ENCODE measurements at places on chromosomes 7 and 10.

DNA sequence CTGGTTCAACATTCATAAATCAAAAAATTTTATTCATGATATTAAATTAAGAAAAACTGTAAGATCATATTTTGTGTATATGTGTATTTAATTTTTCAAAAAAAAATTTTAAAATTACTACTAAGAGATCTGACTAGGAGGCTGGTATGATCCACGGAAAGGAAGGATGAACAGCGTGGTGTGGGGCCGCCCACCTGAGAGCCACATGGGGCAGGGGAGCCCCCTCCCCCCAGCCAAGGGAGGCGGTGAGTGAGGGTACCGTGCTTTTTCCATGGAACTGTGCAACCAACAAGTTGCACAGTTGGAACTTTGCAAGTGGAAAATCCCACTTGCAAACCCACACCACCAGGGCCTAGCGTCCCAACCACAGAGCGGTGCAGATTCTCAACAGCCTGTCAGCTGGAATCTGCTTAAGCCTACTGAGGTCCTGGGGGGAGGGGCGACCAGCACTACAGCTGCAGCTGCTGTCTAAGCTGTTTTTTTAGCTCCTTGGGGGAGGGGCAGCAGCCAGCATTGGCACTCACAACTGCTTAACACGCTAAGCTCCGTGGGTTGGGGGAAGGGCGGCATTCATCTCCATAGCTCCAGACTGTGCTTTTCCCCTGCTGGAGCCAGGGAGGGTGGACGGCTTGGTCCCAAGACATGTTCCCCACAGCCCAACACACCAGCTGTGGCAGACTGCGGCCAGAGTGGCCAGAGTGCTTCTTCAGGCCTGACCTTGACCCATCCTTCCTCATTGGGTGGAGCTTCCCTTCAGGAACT, 94.2 kb upstream of the IGFBP3 start:
- DNase-seq = no peak

DNA sequence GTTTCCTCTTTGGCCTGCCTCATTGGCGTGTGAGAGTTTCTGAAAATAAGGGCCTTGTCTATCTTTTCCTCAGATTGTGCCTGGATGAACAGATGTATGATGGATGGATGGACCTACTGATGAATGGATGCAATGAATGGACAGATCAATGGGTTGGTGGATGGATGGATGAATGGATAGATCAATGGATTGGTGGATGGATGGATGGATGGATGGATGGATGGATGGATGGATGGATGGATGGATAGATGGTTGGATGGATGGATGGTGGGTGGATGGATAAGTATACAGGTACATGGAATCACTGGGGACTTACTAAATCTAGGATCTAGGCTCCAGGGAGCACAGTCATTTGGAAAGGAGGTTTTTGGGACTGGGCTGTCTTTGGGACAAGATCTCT, 331.9 kb downstream of the GRID1 start:
- DNase-seq = no peak

- peak; percentile 49 for DNase-seq
Measured at GRCh38 chr7:69237541-69237940, 360.7 kb upstream of the AUTS2 start.

- DNase-seq = no peak
Measured at GRCh38 chr7:86931439-86931838, 128.0 kb downstream of the ELAPOR2 start.

DNA sequence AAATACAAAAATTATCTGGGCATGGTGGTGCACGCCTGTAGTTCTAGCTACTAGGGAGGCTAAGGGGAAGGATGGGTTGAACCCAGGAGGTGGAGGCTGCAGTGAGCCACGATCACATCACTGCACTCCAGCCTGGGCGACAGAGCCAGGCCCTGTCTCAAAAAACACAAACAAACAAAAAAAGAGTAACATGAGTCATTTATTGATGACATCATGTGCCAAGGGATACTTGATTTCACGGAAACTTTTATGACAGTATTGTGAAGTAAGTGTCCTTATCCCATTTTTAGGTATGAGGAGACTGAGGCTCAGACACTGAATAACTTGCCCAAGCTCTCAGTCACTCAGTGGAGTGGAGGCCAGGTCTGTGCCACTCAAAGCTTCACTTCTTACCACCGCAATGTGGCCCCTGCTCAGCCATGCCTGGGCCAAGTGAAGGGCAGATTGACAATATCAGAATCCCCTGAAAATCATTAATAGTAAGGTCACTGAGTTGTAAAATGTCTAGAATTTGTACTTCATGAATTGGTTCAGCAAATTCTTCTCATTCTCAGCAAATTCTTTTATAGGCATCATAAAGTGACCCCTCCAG, 36.5 kb downstream of the EMX2 start:
- peak; percentile 82 for DNase-seq

- no peak for DNase-seq
Measured at GRCh38 chr10:69065406-69066361, 22.2 kb upstream of the SRGN start.

DNA sequence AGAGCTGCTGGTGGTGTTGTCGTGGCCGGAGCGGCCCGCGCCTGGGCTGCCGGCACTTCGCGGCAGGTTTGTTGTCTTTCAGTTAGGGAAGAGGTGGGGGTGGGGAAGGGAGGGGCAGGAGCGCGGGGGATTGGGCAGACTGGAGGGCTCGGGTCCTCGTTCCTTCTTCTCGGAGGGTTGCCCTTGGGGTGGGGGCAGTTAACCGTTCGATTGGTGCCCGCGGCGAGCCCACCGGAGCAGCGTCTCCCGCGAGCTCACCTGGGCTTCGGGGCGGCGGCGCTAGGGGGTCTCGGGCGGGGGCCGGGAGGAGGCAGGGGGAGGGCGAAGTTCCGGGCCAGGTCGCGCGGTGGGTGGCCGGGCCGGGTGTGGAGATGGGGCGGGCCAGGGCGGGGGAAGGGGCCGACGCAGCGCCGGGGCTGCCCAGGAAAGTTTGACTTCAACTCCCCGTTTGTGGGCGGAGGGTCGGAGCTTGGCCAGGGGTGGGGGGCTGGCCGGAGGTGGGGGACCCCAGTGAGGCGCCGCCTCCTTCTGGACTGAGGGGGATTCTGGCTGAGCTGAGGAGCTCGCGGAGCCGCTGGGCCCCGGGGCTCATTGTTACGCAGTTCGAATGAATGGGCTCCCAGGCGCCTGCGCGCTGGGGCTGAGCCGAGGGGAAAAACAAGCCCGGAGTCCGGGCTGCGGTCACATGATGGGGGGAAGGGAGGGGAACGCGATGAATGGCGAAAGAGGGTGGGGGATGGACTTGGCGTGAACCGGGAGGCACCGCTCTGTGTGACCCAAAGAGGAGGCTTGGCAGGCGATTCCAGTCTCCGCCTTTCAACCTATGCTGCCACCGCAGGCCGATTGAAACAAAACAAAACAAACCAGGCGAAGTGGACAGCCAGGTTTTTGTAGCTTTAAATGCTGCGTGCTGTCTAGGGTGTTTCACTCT, 582 bp downstream of the HBP1 start:
- peak; percentile 98 for DNase-seq

DNA sequence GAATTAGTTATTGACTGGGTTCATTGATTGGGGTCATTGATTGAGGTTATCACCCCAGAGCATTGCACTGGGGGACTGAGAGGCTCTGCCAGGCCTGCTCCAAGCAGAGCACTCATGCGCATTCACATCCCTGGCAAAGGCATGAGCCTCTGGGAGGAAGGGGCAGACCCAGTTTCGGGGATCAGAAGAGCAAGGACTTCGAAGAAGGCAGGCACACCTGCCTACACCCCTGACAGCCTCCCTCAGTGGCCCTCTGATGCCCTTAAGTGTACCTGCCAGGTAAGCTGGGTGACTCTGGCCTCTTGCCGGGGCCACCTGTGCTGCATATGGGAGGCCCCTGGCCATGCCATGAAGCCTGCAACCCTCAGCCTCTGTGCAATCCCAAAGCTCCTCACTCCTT, 181.1 kb downstream of the PTPN20 start:
- no peak for DNase-seq

GRCh38 chr10:22560913-22561239, 153.5 kb downstream of the PIP4K2A start:
- DNase-seq = no peak

- DNase-seq = no peak
Measured at GRCh38 chr10:13810568-13810967, 223.8 kb downstream of the PRPF18 start.

DNA sequence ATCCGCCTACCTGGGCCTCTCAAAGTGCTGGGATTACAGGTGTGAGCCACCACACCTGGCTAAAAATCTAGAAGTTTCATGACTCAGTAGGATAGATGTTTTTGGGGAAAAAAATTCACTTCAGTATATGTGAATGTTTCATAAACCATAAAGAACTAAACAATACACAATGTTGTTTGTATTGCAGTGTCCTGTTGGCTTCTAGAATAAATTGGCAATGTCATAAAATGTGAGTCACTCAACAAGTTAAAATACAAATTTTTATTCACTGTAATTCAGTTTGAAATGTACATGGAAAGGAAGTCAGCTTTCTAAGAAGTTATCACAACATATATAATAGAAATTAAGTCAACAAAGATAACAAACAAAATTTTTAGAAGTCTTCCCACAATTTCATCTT, 16.5 kb downstream of the MRLN start:
- DNase-seq = no peak

GRCh38 chr10:124220971-124221355, 127.6 kb upstream of the CHST15 start:
- DNase-seq = peak; percentile 47

DNA sequence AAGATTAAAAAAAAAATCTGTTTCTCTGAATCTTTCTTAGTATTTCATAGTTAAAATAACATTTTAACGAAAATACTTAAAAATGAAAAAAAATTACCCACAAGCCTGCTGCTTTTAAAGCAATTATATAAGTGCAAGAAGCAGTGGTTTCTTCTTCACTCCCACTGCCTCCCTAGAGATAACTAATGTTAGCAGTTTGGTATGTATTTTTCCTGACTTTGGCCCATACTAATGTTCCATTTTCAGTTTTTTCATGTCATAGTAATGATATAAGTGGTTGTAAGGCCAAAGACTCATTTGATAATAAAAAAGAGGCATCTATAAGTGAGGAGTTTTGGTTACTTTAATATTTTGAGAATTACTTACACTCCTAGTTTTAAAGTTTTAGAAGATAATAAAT, 24.3 kb upstream of the LAMB1 start:
- DNase-seq = no peak

DNA sequence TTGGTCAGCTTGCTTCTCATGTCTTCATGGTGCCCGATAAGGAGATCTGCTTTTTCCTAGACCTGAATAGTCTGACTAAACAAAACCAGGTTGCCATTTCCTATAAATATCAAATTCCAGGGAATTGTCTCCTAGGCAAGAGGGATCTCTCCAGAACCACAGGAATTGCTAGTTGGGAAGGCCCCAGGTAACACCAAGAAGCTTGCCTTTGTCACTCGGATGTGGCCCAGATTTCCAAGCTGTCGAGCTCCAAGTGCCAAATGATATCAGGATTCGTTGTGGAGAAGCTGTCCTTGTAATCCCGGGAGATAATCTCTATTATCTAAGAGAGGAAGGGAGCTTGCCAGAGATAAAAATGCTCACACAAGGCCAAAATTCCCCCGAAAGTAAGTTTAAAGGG, 1288.5 kb upstream of the AUTS2 start:
- no peak for DNase-seq

DNA sequence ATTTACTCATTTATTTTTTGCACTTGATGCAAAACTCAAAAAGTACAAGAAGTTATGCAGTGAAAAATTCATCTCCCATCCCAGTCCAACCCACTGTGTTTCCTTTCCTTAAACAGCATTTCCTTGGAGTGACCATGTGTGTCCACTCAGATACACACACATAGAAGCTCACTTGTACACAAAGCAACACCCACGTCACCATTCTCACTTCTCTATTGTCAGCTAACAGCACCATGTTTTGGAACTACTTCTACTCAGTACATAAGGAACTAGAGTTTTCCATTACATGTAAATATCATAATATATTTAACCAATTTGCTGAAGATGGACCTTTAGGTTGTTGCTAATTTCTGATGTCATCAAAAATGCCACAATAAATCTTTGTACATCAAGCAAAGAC, 167.6 kb downstream of the GRID1 start:
- DNase-seq = no peak

- DNase-seq = no peak
Measured at GRCh38 chr10:129341087-129341486, 126.0 kb upstream of the MGMT start.

DNA sequence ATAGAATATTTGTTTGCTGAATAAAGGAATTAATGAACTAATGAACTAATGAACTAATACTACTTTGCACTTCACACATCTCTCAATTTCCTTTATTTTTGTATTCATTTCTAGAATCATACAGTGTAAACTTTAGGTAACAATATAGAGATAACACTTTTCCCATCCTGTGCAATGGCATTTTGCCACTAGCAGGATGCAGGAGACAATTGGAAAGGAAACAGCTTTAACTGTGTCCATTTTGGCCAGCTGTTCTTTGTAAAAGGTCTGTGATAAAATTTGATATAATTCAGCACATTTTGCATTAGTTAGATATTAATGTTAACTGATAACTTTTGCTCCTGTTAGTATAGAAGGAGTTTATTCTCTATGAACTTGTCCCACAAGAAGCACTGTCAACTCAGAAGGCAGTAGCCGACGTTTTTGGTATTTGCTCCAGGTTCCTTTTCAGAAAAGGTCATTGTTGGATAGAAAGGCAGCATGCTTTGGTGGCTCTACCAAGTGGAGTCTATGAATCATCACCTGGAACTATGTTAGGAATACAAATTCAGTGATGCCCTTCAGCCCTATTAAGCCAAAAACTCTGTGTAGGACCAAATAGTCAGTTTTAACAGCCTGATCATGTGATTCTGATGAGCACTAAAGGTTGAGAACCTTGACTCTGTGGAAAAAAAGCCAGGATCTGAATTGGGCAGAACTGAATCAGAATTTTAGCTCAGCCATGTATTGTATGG, 86.6 kb downstream of the NRG3 start:
- DNase-seq = no peak

- DNase-seq = no peak
Measured at GRCh38 chr10:52617346-52617745, 155.2 kb downstream of the MBL2 start.

DNA sequence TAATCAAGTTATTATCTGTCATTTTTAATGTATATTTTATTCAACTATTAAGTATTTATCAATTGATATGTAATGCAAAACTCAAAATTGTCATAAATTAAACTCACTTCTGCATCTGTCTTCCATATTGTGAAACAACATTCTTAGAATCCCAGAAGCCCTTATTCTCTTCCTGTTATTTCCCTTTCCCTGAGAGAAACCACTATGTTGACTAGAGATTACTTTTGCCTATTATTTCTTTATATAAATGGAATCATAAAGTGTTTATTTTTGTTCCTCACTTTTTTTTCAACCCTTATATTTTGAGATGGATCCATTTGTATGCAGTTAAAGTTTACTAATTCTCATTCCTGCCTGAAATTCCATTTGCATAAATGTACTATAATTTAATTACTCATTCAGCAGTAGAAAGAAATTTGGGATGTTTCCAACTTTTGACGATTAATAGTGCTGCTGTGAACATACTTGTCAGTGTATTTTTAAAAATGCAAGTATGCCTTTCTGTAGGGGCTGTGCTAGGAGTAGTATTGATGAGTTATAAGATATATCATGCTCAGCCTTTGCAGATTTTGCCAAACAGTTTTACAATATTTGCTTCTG, 211.2 kb downstream of the SEMA3D start:
- no peak for DNase-seq

GRCh38 chr7:2205036-2205780, 27.5 kb downstream of the MAD1L1 start:
- peak; percentile 68 for DNase-seq

Measured in mesenteric fat pad (tissue), 1 donor.